ENCODE measurements at places on chromosomes 4 and X.

DNA sequence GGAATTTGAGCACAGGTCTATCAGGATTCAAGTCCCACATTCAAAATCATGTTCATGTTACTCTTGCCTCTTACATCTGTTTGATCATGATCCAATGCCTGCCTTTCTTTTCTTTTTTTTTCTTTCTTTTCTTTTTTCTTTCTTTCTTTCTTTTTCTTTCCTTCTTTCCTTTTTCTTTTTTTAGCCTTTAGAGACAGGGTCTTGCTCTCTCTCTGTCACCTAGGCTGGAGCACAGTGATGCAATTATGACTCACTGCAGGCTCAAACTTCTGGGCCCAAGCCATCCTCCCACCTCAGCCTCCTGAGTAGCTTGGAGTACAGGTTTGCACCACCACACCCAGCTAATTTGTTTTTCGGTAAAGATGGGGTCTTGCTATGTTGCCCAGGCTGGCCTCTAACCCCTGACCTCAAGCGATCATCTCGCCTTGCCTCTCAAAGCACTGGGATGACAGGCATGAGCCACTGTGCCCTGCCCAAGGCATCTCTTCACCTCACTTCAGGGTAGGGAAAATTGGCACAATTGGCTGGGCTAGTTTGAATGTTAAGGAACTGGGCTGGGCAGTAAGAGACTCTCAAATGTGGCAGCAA, 359.2 kb downstream of the FBXW7 start:
- no peak for DNase-seq

GRCh38 chrX:151239751-151240150, 63.4 kb downstream of the GPR50 start:
- no peak for DNase-seq

- DNase-seq, result no peak
These were observed 86.9 kb upstream of the PSAPL1 start for GRCh38 chr4:7521666-7522065.

- DNase-seq, result no peak
These were observed 96.4 kb upstream of the C1GALT1C1 start for GRCh38 chrX:120726294-120726693.

DNA sequence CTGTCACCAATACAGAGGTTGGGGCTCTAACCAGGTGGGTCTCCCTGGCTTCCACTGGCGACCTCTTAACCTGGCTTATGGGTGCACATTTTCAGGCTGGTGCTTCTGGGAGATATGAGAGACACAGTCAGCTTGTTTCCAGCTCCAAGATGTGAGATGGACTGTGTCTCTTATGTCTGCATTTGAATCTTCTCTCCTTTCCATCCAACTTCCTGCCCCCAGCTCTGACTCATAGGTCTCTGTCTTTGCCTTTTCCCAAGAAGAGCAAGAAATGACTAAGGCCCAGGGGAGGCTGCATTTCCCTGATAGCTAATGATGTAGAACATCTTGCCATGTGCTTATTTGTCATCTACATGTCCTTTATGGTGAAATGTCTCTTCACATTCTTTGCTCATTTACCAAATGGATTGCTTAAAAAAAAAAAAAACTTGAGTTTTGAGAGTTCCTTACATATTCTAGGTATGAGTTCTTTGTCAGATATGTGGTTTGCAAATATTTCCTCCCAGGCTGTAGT, 3.2 kb upstream of the UXT start:
- DNase-seq, result peak; percentile 90

- DNase-seq, result peak; percentile 41
These were observed 6.1 kb downstream of the SPATA18 start for GRCh38 chr4:52057196-52057595.

DNA sequence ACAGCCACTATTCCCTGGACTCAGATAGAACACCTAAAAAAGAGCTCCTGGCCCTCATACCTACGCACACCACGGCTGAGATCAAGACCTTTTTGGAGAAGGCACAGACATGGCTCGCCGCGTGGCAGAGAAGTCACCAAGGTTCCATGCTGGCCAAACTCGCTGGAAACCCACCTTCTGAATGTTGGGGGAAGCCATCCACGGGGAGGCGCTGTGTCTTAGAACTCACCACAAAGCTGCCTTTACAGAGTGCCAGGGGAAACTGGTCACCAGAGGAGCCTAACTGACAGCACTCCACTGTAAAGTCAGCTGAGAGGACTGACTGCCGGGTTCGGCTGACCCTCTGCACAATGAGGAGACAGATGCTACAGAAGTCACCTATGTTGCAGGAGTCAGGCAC, 97.9 kb downstream of the NEUROG2 start:
- no peak for DNase-seq

- DNase-seq, result peak; percentile 27
These were observed 5.3 kb downstream of the MPC1L start for GRCh38 chrX:40628506-40628905.

DNA sequence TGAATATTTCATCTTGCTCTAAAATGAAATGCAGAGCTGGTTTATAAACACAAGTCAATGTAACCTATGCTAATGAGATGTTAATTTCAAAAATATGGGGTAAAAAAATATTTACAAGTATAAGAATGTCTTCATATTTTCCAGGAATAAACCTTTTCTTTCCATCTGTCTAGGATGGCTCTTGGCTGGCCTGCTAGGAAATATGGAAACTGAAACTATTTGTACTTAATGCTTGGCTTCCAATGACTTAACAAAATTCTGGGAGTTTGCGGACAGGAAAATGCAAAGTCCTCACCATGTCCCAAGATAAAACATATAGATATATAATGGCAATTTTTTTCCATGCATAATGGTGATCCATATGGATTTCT, 168.1 kb downstream of the SCFD2 start:
- no peak for DNase-seq

- DNase-seq, result no peak
These were observed 37.9 kb upstream of the STOX2 start for GRCh38 chr4:183867247-183867646.

GRCh38 chr4:146439999-146440398, 81.7 kb downstream of the SLC10A7 start:
- peak; percentile 14 for DNase-seq

DNA sequence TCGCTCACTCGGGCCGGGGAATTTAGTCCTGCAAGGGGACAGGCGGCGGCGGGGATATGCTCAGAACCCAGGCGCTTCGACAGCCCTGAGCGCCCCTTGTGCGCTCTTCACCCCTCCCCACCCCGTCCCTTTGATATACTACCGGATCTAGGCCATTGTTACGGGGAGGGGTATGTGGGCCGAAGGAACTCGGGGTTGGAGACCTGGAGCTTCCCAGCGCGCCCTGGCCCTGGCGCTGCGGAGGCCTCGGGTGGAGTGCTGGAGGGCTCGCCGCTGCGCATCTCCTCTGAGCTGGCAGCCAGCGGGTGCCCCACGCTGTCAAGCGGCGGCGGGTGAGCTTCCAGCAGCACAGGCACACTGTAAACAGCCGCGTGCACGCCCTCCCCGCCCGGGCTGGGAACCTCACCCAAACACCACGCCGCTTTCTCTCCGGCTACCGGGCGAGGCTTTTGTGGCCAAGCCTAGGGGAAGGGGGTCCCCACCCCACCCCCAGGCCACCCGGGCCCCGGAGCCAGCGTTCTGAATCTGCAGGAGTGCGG, 54.5 kb upstream of the BCOR start:
- no peak for DNase-seq

DNA sequence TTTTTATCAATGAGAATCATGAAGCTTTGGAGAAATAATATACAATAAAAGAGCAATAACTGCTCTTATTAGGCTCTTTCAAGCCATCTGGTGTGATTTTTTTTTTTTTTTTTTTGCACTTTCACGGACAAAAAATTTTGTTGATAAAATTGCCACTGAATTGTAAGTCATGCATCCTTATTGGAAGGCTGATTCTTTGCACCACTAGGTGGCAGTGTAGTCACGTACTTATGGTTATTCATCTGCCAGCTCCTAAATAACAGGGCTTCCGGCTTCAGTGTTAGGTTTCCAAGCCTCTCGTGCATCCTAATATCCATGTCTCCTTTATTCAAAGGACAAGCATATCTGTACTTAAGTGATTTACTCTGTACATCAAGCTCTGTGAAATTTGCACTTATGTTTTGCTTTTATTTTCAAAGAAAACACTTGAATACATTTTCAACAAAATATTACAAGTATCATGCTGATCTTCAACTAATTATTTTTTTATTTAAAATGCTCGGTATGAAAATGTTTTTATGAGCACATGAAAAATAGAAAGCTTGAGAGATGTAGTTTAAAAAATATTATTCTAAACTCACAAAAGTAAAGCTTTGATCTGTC, 1578.3 kb upstream of the TENM3 start:
- DNase-seq, result peak; percentile 89

Measured in fibroblast of pulmonary artery (primary cell).